ENCODE measurements at places on chromosomes 4 and X.

- no peak for DNase-seq
These were observed 25.4 kb upstream of the ARSD start for GRCh38 chrX:2954541-2954940.

- DNase-seq = no peak
These were observed 7.2 kb downstream of the SMS start for GRCh38 chrX:21947671-21948070.

GRCh38 chr4:122012735-122013134 is 60.9 kb upstream of the TRPC3 start:
- DNase-seq = no peak

DNA sequence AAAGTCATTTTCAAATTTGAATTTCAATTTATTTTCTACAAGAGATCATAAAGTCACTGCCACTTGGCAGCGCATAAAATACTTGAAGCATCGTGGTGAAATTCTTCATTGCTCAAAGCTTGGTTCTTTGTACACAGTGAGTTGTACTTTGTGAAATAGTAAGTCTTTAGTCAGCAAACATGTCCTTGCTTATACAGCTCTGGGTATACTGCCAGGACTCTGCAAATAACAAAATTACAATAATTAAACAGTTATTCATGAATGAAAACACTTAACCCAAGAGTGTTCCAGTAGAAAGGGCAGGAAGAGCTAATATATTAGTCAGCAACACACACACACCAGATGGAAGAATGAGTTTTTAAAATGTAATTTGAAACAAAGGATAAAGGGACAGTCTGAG is 1300.9 kb upstream of the DIAPH2 start:
- no peak for DNase-seq

DNA sequence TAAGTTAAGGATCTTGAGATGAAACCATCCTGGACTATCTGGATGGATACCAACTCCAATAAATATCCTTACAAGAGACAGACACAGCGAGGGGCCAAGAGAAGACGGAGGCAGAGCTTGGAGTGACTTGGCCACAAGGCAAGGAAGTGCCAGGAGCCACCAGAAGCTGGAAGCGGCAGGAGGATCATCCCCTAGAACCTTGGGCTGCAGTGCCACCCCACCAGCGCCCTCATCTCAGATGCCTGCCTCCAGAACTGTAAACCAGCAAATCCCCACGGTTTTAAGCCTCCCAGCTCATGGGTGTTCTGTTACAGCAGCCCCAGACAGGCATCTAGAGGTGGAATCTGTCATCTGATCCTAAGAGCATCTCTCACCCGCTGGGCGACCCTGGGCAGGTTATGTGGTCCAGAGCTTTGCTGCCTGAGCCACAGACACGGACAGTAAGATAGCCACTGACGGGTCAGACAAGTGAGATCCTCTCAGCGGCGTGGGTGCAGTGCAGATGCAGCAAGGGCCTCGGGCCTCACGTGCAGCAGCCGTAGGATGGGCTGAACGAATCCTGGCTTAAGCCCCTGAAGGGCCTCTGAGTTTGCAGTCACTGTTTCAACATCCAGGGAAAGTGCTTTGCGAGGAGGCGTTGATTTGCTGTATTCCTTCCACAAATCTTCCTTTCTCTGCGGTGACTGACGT is 25.1 kb upstream of the MXD4 start:
- no peak for DNase-seq

GRCh38 chrX:70168238-70169188 is 8.8 kb upstream of the DGAT2L6 start:
- no peak for DNase-seq

- peak; percentile 2 for DNase-seq
These were observed 60.8 kb downstream of the REPS2 start for GRCh38 chrX:17007134-17007768.

DNA sequence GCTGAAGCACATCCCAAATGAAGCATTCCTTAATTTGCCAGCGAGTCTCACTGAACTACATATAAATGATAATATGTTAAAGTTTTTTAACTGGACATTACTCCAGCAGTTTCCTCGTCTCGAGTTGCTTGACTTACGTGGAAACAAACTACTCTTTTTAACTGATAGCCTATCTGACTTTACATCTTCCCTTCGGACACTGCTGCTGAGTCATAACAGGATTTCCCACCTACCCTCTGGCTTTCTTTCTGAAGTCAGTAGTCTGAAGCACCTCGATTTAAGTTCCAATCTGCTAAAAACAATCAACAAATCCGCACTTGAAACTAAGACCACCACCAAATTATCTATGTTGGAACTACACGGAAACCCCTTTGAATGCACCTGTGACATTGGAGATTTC is 14.6 kb downstream of the TLR8 start:
- DNase-seq = no peak

DNA sequence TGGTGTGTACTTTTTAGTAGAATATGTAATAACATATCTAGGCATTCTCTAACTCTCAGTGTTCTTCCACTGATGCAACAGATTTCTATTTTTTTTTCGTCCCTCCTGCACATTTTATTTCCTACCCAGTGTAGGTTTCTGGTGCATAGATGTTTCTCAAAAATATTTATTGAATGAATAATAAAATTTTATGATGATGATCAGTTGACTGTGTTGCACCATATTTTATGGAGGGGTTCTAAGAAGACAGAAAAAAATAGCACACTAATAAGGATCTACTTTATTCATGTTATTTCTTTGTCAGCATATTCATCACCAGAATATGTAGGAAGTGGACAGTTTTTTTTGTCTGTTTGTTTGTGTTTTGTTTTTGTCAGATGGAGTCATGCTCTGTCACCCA is 2529.3 kb downstream of the ARAP2 start:
- DNase-seq = no peak

- DNase-seq = no peak
These were observed 477.0 kb downstream of the INPP4B start for GRCh38 chr4:142369141-142369540.

- no peak for DNase-seq
These were observed 14.9 kb upstream of the MORC4 start for GRCh38 chrX:107014936-107015335.

- DNase-seq = no peak
These were observed 647.4 kb downstream of the BCOR start for GRCh38 chrX:39450234-39450977.

GRCh38 chrX:73446831-73447230 is at the start of gene CDX4:
CDX4 (plus strand) TSS chrX:73447053; CDS start chrX:73447254, 201 bp downstream.
- no peak for DNase-seq

GRCh38 chrX:85024044-85024443 is 20.4 kb downstream of the APOOL start:
- no peak for DNase-seq

DNA sequence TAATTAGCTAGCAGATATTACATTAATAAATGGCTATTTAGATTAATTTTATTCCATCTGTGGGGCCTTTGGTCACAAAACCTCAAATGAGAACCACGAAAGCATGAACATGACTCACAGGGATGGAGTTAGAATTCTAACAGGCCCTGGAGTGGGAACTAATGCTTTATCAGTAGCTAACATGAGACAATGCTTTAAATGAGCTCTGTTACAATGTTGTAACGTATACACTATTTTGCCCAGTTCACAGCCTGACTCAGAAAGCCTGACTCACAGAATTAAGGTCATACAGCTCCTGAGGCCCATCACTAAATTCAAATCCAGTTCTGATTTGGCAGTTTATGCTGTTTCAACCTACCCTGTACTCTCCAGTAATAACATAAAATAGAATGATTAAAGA is 23.2 kb downstream of the VEGFC start:
- DNase-seq = no peak

DNA sequence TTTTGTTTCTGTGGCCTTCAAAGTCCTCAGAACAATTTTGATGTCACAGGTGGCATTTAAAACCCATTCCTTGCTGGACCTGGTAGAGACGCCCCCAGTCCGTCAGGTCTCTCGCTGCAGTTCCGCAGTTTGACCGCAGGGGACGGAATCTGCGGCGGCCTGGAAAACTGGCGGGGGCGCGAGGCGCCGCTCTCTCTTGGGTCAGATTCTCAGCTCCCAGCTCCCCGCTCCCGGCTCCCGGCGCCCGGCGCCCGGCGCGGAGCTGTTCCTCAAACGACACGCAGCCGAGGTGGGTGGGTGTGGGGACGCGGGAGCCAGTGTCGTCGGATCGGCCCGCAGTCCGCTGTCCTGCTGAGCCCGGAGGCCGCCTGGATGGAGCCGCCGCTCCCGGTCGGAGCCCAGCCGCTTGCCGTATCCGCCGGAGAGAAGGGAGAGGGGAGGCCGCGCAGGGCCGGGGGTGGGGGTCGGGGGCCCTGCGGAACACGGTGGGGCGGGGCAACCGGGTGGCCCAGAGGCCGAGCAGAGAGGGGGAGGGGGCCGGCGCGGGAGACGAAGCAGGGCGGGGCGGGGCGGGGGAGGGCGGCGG is at the start of gene OCRL:
TSS of gene OCRL (plus strand) at position 192 of the 586 bp plus-strand sequence. CDS start at position 373, 181 bp downstream.
- DNase-seq = peak; percentile 62

GRCh38 chr4:15343000-15343399 is 84.8 kb upstream of the C1QTNF7 start:
- no peak for DNase-seq

DNA sequence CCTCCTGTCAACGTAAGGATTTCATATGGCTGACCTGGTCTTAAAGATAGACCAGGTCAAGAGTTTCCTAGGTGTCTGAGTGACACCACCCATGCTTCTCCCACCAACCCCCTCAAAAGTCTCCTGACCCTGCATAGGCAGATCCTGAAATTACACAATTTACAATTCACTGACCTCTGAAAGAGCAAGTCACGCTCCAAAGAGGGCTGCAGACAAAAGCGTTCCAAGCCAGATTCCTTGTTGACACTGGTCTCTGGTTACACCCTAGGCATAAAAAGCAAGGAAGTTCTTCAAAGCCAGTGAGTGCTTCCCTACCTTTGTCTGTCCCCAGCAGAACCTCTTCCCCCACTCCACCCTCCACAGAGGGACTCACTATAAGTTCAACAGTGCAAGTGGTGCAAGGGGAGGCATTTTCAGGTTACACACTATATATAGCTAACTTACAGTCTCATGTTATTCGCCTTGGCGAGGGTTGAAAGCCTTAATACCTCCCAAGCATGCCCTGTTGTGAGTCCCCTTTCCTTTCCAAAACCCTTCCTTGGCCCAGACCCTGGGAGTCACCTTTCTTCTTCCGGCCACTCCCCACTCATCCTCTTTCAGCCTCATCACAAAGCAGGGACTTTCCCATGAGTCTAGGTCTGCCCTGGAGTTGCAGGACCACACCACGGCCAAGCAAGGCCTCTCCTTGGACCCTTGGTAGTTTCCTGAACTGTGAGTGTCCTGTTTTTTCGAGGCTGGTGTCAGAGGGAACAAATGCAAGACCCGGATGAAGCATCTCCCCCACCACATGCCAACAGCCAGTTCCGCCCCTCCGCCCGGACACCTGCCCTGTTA is 58.0 kb upstream of the KLF3 start:
- DNase-seq = no peak

DNA sequence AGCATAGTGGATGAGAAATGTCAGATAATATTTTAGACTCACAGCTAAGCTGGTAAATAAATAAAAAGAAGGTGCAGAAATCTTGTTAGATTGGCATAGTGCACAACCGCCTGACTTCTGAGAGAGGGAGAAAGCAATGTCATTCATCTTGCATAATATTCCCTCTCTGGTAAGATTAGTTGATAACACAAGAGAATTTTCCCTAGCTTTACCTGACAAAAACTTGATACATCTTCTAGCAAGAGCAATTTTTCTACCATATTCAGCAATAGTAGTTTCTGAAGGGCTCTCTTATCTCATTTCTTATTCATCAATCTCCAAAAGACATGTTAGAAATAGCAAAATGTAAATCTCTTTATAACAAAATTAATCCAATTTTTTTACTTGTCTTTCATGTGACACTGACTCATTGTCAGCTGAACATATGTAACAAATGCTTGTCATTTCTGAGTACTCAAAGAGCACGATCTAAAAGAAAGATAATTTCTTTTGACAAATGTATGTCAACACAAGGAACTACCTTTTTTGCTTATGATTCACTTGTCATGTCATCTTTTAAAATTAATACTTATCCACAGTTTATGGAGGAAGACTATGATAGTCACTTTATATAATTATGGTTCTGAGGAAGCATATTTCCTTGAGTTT is 240.0 kb downstream of the ARAP2 start:
- DNase-seq = no peak

DNA sequence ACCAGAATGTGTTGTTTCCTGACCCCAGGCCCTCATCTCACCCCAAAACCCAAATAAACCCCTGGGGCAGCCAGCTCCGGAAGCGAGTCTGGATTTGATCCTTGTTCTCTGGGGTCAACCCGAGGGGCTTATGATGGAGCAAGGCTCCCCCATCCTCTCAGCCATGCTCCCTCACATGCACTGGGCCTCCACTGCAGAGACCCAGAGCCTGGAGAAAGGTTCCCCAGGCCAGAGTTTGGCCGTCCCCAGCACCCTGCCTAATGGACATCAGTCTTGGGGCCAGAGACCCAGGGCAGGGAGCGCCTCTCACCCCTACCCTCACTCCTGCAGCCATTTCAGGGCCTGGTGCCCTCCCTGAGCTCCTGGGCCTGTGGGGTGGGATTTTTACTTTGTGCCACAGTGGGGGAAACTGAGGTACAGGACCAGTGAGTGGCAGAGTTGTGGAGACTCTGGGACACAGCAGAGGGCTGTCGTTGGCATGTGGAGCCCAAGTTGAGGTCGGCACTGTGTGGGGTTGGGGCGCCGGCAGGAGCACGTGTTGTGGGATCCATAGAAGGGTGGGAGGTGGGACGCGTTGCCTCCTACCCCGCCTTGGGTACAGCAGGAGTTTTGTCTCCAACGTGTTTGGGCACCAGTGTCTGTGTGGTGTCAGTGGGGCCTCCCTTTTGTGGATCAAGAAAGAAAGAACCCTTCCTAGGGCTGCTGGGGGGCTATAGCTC is 3.6 kb downstream of the FGFR3 start:
- no peak for DNase-seq

- DNase-seq = no peak
These were observed 116.0 kb downstream of the CPEB2 start for GRCh38 chr4:15118292-15118691.

DNA sequence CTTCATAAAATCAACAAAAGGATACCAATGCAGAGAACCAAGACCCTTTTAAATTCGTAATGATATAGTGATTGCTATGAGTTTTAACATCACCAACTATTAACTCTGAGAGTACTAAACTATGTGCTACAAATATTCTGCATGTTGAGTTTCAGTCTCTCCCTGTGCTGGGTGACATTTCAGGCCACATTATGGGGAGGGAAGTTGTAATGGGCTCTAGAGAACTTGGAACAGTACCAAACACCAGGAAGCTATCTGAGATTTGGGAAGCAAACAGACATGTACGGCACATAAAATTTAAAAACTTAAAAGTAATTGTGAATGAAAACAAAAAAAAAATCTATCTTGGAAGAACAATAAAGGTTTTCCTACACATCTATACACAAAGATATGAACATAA is 59.6 kb upstream of the PRSS48 start:
- no peak for DNase-seq

- no peak for DNase-seq
These were observed 148.2 kb downstream of the COMMD8 start for GRCh38 chr4:47315346-47315745.

GRCh38 chr4:3491681-3492405 is 28.7 kb downstream of the DOK7 start:
- no peak for DNase-seq
